ENCODE measurements at places on chromosomes 2 and 18.

DNA sequence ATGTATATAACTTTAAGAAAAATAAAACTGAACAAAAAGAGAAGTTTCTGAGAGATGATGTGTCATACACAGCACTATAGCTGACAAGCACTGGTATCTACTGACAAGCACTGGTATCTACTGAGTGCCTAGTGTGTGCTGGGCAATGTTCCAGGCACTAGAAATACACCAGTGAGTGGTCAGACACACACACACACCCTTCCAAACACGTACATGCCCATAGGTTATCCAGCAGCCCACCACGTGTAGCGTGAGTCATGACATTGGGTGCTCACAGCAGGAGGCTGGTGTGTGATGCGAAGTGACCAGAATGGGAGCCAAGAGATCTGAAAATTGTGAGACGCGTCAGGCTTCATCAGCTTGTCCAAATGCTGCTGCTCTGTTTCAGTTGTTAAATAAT is 12.2 kb upstream of the GNAL start:
- no peak for DNase-seq

- DNase-seq, result no peak
Observed at GRCh38 chr2:155574941-155575340, 757.6 kb downstream of the NR4A2 start.

DNA sequence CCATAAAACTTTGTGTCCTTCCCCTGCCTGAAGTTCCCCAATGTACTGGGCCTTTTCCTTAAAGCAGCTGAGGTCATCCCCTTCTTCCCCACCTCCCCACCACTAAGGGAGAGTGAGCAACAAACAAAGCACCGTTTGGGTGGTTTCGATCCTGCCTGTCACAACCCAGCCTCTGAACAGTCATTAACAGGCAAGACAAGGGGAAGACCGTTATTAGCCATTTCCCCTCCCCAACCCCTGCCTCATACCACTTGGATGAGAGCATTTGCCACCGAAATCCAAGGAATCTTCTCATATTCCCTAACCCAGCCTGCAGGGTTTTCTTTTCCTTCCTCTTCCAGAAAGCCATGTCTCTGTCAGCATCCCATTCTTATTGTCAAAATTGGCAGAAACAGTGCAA is 65.6 kb downstream of the STRADB start:
- DNase-seq, result no peak

GRCh38 chr18:66895631-66896030 is 291.7 kb upstream of the CDH19 start:
- DNase-seq, result no peak

GRCh38 chr2:124025891-124026434 is 876 bp downstream of the CNTNAP5 start:
- no peak for DNase-seq

GRCh38 chr18:44423814-44424644 is 256.7 kb upstream of the SETBP1 start:
- DNase-seq, result no peak

DNA sequence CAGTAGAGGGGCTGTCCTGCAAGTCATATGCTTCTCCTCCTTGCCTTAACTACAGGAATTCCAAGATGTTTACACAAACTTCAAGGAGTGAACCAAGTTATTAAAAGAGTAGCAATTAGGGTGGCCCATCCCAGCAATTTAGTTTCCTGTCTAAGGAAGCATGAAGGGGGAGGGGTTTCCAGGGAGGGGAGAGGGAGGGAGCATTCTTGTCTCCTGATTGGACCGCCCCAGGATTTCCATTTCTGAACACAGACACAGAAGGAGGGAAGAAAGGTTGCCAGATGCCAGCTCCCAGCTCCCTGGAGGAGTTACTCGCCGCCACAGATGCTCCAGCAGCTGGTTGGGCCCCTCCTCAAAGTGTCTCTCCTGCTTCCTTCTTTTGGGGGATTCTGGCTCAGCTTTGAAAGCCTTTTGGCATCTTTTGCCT is 107.6 kb downstream of the TRIB2 start:
- no peak for DNase-seq

All from pancreas (tissue), 10 donors.